ENCODE measurements at places on chromosomes 3 and 15.
A peak's percentile ranks its signal among the peaks of the same experiment; 100 is the strongest.

DNA sequence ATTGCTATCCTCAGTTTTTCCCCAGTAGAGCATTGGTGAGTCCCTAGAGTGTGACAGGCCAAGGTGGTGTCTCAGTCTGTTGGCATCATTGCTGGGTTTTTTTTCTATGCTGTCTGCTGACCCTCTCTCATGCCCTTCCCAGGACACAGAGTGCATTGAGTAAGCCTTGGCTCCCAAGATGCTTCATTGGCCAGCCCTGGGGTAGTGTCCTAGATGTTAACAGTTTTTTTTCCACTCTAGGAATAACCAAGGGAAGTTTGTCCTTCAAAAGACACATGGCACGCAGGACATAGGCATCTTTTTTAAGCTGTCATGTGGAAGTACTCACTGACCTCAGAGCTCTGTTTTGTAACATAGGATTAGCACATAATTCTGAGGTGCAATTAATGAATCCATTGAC, 19.5 kb downstream of the ADAMTSL3 start:
- DNase-seq: no peak

DNA sequence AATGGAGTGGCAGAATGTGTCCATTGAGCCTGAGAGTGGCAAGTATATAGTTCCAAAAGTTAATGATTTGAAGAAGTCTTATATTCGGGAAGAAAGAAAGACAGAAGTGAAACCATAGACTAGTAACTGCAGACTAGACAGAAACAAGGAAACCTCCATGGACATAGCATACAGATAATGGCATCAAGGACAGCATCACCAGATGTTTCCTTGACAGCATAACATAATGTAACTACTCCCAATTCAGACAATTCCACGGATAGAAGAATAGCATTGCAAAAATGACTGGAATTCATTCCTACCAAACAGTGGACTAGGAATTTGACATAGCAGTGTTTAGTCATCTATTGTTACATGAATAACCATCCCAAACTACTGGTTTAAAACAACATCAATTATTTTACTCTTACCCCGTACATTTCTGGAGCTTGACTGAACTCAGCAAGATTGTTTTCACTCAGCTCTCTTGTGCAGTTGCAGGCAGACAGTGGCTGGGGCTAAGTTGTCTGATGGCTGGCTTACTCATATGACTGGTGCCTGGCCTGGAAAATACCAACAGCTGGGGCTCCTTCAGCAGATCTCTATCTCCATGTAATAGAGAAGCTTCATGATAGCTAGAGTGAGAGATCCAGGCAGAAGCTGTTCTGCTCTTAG, 109.7 kb upstream of the GADL1 start:
- peak; percentile 69 for DNase-seq

GRCh38 chr3:107651782-107652181, 129.0 kb downstream of the BBX start:
- no peak for DNase-seq

DNA sequence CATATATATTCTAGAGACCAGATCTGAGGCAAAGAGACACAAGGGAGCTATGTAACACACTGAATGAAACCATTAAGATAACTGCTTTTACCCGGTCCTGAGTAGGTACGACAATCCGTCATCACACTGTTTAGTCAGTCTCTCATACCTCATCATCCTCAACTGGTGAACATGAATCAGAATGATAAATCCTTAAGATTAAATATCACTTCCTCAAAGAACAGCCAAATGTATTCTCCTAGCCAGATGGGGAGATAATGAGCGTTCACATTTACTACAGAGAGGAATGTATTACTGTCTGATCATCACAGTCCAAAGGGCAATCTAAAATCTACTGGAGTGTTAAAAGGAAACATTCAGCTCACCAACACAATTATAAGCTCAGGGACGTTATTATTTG, 319.4 kb upstream of the STAC start:
- DNase-seq: no peak

DNA sequence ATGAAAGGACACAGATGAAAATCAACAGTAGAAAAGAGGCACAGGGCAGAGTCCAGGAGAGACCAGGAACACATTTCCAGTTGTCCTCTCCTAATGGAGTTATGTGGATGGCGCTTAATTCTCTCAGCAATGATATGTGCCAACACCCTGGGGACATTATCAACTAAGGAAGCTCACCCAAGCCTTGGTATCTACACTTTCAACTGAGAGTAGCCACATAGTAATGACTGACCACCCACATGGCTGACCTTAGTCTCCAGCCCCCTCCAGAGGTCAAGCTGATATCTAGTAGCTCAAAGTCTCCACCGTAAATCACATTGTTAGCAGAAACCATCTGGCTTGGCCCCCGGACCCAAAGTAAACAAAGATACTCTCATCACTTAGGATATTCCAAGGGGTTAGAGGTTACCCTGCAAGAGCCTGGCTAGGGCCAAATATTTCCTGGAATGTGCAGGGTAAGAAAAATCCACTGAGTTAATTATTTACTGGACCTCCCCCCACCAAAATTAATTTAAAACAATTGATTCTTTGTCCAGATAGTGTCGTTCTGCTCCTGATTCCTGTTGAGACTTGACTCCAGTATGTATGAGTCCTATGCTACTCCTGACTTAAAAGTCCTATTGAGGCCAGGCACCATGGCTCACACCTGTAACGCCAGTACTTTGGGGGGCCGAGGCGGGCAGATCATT, 24.8 kb downstream of the GABRR3 start:
- DNase-seq: peak; percentile 49

DNA sequence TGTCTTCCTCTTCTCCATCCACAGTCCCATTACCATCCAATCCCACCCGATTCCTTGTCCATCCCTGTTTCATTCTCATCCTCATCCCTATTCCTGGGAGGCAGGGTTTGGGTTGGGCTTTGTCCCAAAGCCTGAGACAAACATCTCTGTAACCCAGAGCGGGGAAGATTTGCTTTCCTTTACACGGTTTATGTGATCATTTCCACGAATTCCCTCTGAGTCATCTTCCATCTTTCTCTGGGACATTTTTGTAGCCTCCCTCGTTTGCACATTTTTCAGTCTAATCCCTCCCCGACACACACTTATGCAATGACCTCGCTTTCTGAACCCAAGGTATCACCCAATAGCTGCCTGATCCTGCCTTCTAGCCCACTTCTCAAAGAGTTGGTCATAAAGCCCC, 22.8 kb downstream of the DUOX2 start:
- peak; percentile 81 for DNase-seq

GRCh38 chr15:90231028-90232017, 2.4 kb downstream of the CIB1 start:
- no peak for DNase-seq

- peak; percentile 85 for DNase-seq
Observed at GRCh38 chr3:149339931-149340309, 6.5 kb upstream of the TM4SF18 start.

GRCh38 chr3:50486219-50486888, 17.1 kb downstream of the CACNA2D2 start:
- no peak for DNase-seq

DNA sequence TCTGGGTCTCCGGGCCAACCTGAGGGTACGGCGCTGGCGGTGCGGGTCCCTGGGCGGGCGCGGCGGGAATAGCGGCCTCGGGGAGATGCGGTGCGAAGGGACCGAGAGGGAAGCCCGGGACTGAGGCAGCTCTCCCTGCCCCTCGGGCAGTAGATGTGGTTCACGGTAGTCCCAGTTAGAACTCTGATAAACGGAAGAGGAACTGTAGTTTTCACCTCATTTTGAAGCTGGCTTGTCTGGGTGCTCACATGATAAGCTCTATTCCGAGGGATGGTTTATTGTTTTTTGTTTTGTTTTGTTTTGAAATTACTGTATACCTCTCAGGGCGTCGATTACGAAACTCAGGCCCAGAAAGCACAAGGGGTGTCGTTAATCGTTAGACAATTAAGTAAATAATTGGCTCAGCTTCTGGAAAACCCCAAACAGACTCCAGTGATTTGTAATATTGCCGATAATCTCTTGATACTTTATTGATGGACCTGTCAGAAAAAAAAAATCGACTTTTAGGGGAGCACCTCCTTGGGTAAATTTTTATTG, 413 bp downstream of the NUSAP1 start:
- DNase-seq: peak; percentile 72

- no peak for DNase-seq
Observed at GRCh38 chr3:181689546-181689945, 22.2 kb upstream of the SOX2 start.

DNA sequence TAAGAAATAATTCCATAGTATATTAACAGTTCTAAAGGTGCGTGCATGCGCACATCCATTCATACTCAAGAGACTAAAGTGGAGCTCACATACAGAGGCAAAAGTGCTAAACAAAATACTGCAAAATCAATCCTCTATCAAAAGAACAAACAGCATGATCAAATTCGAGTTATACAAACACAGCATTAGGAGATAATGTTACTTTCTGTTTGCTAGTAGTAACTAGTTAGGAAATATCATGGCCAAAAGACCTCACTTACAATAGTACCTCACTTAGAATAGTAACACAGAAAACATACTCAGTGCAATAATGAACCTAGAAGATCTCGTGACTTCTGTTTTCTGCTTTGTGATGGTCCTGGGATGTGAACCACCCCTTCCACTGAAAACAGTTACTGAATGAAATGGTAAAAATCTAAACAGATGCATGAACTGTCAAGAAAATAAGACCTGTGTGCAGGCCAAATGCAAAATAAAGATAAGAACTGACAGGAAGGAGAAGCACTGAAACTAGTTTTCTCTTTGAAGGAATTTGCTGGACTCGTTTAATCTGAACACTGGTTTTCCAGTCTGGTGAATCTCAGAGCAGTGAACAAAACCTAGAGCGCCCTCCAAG, 20.9 kb upstream of the CEMIP start:
- DNase-seq: peak; percentile 33

DNA sequence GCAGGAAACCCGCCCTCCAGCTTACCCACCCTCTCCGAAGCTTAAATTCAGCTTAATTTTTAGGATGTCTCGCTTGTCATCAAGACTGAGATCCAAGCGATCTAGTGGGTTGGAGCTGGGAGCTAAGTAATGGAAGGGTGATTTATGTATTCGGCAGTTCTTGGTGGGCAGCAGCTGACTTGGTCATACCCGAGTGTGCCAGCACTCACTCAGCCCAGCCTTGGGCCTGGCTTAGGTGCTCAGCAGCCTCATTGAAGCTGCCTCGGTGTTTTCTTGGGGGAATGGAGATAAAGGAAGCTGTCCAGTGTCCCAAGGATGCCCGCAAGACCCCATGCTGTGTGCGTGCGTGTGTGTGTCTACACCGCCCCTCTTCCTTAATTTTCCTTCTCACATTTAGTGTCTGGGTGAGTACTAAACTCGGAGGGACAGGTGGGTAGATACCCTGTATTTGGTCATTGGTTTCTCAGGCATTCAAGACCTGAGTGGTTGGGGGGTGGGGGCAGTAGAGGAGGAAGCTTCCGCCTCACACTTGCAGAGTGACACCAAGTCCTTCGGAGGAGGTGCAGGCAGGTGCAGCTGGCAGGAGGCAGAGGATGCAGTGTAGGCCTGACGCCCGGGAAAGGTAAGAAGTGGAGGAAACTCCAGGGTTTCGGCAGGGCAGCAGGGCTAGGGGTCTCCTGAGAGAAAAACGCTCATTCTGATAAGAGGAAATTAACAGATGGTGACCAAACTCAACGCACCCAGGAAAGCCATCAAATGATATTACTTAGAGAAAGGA, 92.8 kb downstream of the PCSK6 start:
- DNase-seq: no peak

DNA sequence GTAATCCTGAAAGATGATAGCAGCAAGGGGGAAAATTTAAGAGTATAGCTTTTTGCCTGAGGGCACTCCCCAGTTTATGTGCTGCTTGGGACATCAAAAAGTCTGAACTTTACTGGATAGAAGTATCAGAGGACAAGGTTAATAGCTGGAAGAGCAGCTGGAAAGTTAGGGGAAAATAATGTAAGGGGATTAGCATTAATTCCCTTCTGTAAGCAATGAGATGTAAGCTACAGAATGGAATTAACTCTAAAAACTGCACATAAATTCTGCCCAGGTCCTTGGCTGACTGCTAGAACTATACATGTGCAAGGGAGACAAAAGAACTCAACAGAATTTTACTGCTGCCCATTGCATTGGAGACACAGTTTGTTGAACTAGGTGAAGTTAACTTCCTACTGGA, 55.6 kb downstream of the ATP11B start:
- no peak for DNase-seq

- DNase-seq: no peak
Observed at GRCh38 chr3:13149330-13150108, 76.3 kb upstream of the IQSEC1 start.

DNA sequence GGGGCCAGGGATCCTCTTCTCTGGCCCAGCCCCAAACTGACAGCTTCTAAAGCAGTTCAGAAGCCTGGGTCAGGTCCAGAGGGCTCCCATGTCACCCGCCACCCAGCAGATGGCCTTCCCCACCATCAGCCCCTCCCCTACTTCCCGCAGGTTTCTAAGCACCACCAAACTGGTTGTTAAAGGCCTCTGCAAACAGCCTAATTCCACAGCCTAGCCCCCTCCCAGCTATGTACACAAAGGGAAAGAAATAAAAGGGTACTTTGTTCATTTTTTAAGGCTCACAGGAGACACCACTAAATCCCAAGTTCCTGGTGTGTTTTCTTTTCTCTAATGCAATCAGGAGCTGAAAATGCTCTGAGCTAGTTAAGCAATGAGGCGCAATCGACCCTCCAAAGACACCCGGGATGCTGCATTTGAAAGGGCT, 30.6 kb downstream of the PLCH1 start:
- DNase-seq: no peak

DNA sequence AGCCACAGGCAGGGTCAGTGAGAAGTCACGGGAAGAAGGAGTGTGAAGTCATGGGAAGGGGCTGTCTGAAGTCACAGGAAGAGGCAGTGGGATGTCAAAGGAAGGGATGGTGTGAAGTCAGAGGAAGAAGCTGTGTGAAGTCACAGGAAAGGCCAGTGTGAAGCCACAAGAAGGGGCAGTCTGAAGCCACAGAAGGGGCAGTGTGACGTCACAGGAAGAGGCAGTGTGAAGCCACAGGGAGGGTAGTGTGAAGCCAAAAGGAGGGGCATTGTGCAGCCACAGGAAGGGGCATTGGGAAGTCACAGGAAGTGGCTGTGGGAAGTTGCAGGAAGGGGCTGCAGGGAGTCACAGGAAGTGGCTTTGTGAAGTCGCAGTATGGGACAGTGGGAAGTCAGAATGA, 35.1 kb downstream of the GASK1A start:
- no peak for DNase-seq

GRCh38 chr3:15858547-15859506, 61.0 kb upstream of the ANKRD28 start:
- peak; percentile 6 for DNase-seq

GRCh38 chr3:191235331-191236314, 36.6 kb downstream of the OSTN start:
- DNase-seq: peak; percentile 36

GRCh38 chr3:196621611-196622010, 17.9 kb upstream of the NRROS start:
- no peak for DNase-seq

GRCh38 chr15:70633103-70633831, 130.1 kb downstream of the UACA start:
- DNase-seq: no peak

- no peak for DNase-seq
Observed at GRCh38 chr3:18466136-18466535, 41.0 kb upstream of the SATB1 start.

- DNase-seq: no peak
Observed at GRCh38 chr3:50415816-50416215, 56.5 kb upstream of the TMEM115 start.
